ENCODE measurements at places on chromosomes 4 and X.

GRCh38 chrX:31420711-31421151 lies 348.9 kb upstream of the FTHL17 start:
- DNase-seq: no peak

DNA sequence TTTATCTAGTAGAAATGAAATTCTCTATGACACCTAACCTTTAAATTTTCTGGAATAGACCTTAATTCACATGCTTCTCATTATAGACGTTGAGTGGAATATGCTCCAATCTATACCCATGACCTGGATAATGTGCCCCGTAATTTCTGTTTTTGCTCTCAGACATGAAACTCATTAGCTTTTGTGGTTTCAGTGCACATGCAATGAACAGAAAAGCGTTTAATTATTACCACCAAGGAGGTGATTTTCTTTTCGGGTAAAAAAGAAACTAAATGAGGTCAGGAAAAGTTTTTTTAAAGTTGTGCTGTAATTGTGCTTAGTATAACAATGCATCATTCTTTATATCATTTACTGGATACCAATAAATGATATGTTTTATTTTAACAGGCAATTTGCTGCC lies 1703.9 kb upstream of the TENM3 start:
- no peak for DNase-seq

DNA sequence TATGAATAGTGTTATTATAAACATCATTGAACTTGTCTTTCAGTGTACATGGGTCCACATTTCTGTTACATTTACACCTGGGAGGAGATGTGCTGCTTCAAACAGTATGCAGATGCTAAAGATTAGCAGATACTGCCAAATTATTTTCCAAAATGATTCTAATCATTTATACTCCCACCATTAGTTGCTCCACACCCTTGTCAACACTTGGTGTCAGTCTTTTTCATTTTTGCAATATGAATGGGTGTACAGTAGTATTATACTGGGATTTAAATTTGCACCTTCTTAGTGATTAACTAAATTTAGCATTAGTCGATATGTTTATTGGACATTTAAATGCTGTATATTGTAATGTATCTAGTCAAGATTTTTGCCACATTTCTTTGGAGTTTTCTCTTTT lies 131.6 kb upstream of the GRID2 start:
- DNase-seq: no peak

DNA sequence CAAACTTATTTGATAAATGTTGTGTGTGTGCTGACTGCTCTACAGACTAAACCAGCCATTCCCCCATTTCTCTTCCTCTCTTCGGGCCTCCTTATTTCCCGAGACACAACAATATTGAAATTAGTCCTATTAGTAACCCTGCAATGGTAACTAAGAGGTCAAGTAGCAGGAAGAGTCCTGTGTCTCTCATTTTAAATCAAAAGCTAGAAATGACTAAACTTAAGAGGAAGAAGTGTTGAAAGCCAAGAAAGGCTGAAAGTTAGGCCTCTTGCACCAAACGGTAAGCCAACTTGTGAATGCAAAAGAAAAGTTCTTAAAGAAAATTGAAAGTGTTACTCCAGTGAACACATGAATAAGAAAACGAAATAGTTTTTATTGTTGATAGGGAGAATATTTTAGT lies 357.8 kb upstream of the SLC7A11 start:
- DNase-seq: no peak

- DNase-seq: no peak
Observed at GRCh38 chr4:56665781-56666180, 15.3 kb downstream of the HOPX start.
